ENCODE measurements at places on chromosomes 3 and 15.

GRCh38 chr3:190224863-190225692, 97.2 kb downstream of the CLDN1 start:
- no peak for DNase-seq

DNA sequence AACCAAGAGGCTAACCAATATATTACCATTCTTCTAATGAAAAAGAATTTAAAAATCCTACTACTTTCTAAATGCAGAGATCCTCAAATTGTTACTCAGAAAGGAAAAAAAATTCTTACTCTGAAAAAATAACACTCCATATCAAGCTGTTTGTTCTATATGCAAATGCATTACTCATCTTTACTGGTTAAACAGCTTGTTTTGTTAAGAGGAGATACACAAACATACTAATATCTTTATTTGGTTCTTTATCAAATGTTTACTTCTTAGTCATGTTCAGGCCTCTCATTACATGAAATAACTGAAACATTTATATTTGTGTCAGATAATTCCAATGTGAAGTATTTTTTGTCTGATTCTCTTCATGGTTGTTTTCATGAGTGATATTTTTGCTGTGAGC, 146.8 kb downstream of the PCCB start:
- no peak for DNase-seq

DNA sequence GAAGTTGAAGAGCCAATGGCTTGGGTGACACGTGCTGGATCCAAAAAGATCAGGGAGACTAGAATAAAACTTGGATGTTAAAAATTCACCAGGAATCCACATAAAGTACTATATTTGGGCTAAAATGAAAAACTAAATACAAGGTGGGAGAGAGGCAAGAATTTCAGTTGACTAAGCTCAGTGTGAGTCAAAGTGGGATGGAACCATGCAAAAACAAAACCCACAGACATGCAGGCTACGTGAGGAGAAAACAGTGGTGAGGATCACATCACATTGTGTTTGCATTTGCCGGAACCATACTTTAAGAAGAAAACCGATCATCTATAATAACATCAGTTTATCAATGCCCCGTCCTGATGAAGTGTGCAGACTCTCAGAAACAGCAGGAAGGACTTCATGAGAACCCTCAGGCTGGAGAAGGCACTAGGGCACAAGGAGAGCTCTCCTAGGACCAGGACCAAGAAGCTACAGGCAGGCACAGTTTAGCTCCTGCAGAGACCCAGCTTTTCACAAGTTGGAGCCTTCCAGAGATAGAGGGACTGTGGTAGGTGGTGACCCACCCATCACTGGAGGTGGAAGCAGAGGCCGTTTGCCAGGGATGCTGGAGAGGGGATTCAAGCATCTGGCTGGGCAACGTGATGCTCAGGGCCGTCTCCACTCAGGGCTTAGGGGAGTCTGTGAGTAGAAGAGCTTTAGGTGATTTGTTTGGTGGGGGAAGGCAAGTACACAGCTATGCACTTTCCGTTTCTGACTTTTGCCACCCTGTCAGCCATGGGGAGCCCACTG, 29.0 kb upstream of the NR2E3 start:
- no peak for DNase-seq

GRCh38 chr3:184380185-184380626, 352 bp downstream of the CHRD start:
- DNase-seq: no peak

DNA sequence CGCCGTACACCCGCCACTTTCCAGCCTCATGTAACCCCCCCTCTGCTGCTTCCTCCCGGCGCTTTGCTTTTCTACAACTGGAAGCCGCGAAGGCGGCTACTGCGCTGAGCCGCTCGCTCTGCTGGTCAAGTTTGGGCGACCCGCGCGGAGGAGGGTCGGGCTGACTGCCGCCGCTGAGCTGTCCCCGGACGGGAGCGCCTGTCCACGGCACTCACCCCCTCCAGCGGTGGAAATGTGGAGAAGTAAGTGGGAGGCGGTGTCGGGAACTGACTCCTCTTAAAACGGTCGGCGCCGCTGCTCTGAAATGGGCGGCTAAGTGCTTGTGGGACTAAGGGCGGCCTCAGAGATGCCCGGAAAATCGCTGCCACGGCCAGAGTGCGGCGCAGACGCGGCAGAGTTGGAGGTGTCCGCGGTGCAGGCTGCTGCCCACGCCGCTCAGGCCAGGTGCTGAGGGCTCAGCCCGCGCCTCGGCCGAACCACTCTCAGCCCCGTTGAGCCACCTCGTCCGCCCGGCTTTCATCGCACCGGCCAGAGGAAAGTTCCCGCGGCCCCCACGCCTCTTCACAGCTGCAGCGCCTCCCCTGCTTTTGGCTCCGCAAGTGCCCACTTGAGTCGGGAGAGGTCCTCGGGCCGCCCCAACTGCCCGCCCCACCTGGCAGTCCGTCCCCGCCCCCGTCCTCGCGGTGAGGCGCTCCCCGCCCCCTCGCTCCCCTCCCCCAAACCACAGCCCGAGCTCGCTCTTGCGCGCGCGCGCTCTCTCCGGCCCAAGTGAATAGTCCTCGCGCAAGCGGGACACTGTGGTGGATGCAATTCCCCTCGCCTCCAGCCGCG, at the start of gene EPHA6:
TSS of gene EPHA6 (plus strand) at position 775 of the 831 bp plus-strand sequence.
- peak; percentile 11 for DNase-seq

- peak; percentile 8 for DNase-seq
These were observed 187.7 kb downstream of the ROBO2 start for GRCh38 chr3:77227567-77227966.

GRCh38 chr3:194043516-194043915, 92.4 kb upstream of the HES1 start:
- DNase-seq: peak; percentile 29

DNA sequence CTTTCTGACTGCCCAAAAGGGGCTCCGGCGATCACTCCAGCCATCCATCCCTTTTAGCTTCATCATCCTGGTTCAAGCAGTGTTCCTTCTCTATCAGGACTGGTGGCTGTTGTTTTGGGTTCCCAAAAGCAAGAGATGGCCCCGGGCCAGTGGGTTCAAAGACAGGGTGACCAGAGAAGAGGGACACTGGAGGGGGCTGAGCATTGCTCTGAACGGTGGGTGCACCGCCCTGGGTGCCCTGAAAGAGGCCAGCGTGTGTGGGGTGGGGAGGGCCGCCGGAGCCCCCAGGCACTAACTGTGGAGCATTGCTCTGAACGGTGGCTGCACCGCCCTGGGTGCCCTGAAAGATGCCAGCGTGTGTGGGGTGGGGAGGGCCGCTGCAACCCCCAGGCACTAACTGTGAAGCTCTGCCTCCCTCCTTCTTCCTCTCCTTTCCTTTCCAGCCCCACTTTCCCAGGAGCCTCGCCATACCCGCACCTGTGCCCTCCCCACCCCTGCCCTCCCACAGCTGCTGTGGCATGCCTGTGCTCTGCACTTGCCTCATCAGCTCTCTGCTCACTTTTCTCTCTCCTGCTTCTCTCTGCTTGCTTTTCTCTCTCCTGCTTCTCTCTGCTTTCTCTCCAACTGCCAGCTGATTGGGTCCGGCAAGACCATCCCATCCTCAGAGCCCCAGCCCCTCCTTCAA, 37.4 kb upstream of the OR4F6 start:
- no peak for DNase-seq

DNA sequence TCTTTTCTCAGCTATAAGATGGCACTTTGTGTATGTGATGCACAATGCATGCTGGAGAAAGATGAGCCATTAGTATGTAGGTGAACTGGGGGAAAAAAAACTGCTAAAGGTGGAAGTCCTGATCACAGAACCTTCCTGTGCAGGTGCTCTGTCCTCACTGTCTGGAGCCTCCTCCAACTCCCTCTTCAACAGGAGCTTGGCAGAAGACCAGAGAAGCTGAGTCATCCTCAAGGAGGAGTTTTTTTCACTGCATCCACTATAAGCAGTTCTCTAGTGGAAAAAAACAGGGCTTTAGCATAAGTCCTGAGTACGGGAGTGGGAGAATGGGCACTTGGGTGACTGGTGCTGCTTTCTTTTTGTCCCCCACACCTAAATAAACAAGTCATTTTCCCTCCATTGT, 168.4 kb upstream of the CADPS start:
- no peak for DNase-seq

DNA sequence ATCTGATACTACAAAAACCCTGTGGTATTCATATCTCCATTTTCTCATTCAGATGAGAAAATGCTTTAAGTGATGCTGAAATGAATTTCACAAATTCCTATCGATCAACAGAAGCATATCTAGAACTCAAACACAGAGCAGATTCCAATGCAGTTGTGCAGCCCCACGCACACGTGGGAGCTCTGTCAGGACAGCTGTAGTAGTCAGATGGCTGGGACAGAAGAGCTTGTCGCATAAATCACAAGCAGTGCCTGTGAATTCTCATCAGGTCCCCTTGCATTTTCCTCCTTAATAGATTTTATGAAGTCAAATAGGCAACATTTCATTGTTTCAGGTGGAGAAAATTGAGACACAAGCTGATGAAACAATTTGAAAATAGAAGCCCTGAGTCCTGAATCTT, 792.3 kb downstream of the AGBL1 start:
- DNase-seq: no peak

GRCh38 chr3:119676771-119677640, at the start of gene COX17:
TSS of gene COX17 (minus strand) at chr3:119677406. CDS start at chr3:119677310, 96 bp downstream.
- DNase-seq: peak; percentile 95

GRCh38 chr15:31020542-31020941, 29.1 kb upstream of the MTMR10 start:
- DNase-seq: no peak

Data from foreskin keratinocyte (primary cell).